ENCODE measurements at places on chromosomes 13 and 19.

DNA sequence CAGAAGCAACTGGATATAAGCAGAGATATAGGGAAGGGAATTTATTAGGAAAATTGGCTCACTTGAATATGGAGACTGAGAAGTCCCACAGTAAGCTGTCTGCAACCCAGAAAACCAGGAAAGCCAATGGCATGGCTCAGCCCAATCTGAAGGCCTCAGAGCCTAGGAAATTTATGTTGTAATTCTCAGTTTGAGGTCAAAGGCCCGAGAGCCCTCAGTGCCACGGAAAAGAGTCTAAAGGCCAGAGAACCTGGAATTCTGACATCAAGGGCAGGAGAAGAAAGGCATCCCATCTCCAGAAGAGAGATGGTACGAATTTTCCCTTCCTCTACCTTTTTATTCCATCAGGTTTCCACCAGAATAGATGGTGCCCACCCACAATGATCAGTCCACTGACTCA lies 20.1 kb upstream of the RXFP2 start:
- no peak for DNase-seq

- DNase-seq: no peak
Measured at GRCh38 chr19:54335979-54336892, 2.7 kb downstream of the LILRA4 start.

GRCh38 chr19:46622118-46622446 lies 2.8 kb downstream of the PTGIR start:
- DNase-seq: no peak

GRCh38 chr19:2782329-2782935 lies 641 bp downstream of the SGTA start:
- no peak for DNase-seq

DNA sequence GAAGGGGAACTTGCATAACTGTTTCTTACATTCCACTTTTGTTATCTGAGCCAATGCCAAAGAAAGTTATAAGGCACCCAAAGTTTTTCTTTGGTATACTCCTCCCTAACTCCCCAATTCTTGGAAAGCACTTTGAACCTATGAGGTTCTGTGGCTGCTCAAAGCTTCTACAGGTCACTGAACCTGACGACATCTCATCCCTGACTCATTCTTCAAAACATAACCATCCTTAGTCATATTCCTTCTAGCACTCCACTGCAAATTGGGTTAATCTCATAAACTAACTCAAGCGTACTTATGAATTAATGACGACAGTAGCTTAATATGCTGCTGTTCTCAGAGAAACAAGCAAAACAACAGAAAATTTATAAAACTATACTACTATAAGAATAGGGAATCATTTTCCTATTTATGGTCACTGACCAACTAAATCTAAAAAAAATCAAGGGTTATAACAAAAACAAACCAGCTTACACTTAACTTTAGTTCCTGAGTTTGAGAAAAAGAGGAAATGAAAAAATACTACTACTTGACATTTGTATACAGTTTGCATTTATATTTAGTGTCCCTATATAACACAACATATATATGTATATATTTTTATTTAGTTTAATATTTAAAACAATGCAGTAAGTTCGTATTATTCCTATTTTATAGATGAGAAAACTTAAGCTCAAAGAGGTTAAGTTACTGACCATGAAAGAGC lies 69.1 kb downstream of the CAB39L start:
- DNase-seq: peak; percentile 90

DNA sequence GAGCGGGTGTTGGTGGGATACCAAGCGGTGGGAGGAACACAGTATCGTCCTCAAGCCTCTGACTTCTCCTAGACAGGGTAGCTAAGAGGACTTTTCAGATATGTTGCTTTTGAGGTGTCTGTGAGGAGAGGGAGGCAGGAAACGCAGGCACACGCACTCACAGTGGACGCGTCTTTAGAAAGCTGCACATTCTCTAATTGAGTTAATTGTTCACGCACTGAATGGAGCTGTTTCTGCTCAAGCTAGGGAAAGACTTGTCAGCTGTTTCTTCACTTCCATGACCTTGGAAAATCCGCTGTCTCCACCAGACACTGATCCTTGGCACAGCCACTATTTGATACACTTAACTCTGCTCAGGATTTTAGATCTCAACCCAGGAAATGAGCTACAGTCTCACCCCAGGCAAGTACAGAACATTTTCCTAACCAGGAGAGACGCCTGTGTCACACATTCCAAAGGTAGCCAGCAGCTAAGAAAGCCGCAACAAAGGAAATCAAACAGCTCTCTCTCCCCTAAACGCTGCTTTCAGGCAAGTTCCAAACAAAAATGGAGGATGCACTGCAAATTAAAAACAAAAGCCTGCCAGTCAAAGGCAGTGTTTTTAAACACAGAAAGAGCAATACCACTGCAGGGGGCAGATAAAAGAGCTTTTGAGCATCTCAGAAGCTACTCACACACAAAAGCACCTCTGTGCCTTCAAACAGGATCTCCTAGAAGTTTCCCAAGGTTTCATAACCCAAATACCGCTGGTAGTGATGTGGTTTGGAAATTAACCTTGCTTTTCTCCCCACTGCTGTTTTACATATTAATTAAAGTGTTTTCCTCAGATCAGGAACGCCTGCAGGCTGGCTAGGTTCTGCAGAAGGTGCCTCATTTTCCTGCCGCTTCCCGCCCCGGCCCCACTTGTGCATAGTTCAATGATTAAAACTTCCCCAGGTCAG lies 57.3 kb downstream of the IRS2 start:
- DNase-seq: no peak

DNA sequence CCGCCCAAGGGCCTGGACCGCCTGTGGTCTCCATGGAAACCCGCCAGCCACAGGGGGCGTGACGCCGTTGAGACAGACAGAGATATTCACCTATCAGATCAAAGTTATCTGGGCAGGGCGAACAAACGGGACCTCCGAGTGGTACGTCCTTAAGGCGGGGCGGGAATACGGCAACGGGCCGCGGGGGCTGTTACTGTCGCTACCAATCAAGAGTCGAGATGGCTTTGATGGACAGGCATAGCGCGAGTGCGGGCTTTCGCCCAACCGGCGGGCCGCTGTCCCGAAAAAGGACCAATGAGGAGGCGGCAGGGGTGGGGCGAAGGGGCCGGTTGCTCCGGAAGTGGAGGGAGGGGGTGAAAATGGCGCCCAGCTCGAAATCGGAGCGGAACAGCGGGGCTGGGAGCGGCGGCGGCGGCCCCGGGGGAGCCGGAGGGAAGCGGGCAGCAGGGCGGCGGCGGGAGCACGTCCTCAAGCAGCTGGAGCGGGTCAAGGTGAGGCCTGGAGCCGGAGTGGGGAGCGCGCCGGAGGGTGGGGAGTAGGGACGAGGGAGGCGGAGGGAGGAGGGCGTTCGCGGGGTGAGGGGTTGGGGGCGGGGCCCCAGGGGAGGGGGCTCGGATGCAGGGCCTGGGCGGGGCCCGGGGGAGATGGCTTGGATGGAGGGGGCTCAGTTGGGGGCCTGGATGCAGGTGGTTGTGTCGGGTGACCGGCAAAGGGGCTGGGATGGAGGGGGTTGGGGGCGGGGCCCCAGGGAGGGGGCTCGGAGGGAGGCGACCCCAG lies at the start of gene DCAF15:
Gene DCAF15, plus strand, starts transcription at position 356 of the 777 bp plus-strand sequence. Its CDS starts 4 bp downstream, at position 360.
- DNase-seq: peak; percentile 99

- DNase-seq: no peak
Measured at GRCh38 chr19:7832009-7832408, 2.0 kb downstream of the EVI5L start.

DNA sequence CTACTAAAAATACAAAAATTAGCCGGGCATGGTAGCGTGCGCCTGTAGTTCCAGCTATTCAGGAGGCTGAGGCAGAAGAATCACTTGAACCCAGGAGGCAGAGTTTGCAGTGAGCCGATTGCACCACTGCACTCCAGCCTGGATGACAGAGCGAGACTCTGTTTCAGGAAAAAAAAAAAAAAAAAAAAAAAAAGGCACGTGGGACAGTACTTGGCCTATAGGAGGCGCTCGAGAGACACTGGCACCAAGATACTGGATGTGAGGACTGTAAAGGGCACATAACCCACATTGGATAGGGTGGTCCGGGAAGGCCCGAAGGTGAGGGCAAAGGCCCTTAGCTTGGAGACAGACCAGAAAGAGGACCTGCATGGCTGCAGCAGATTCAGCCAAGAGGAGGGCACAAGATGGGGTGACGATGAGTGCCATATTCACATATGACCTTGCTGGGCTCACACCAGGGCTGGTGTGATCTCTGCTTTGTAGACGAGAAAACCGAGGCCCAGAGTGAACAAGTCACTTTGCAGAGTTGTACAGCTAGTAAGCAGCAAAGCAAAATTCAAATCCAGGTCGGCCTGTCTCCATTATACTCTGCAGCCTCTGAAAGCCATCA lies 89.4 kb downstream of the DPF1 start:
- peak; percentile 14 for DNase-seq

DNA sequence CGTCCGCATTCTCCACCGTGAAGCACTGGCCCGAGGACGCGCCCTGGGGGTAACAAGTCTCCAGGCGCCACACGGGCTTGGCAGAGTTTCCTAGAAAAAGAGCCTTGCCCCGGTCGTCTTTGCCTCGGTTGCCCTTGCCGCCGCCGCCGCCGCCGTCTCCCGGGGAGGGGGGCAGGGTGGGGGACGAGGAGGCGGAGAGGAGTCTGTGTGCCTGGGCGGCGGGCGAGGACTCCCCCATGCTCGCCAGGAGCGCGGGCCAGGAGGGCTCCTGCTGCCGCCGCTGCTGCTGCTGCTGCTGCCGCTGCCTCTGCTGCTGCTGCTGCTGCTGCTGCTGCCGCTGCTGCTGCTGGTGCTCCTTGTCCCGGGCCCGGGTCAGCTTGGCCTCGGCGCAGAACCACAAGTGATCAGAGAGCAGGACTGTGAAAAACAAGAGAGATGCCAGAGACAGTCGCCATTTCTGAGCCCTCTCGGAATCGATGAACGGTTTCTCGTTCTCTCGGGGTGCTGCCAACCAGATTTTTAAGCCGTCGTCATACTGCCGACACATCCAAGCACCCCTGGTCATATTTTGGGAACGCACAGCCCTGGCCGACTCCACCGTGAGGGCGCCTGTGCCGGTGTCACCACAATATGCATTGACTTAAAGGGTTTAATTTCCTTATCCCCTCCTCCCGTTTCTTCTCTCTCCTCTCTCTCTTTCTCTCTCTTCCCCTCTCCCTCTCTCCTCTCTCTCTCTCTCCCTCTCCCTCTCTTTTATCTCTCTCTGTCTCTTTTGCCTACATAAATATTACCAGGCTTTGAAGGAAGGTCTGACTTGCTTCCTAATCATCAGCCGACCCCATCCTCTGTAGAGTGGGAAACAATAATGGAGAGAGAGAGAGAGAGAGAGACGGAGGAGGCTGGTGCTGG lies 349.1 kb downstream of the LIG4 start:
- DNase-seq: peak; percentile 26

GRCh38 chr19:46926170-46927071 lies 65.6 kb downstream of the ARHGAP35 start:
- DNase-seq: peak; percentile 38

DNA sequence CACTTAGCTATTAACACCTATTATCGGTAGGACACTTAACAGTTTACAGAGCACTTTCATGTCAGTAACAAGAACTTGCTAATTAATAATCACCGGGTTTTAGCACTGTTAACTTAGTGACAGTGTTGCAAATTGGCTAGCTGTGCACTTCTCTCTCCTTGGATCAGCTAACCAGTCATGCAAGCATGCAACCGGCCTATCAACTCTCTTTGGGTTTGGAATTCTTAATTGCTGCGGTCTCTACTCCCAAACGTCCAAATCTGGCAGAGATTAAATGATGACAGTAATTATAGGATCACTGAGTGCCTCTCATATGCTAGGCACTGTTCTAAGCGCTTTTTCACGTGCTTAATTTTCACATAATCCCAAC lies 1.2 kb downstream of the EPS15L1 start:
- DNase-seq: no peak

DNA sequence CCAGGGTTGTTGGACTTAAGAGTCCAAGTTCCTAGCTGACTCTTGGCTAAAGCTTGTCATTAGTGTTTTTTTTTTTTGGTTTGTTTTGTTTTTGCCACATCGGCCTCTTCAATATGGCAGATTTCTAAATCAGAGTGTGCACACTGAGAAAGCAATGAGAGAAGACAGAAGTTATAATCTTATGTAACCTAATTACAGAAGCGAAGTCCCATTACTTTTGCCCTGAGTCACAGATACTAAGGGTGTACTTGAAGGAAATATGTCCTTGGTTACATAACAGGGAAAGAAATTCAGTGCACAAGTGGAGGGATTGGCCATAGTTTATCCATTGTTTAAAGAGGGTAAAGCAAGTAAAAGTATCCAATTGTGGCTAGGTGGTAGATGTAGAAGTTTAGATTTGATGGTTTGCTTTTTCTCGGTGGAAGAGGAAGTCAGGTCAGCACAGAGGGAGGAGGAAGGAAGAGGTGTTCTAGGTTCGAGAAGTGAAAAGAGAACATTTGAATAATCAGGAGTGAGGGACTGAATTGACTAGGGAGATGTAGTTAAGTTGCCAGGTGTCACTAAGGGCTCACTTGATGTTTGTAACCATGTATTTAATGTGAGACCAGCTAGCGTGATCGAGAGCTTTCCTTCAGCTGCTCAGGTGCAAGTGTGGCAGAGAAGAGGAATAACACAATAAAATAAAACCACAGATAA lies 12.2 kb downstream of the GTF2F2 start:
- DNase-seq: no peak

DNA sequence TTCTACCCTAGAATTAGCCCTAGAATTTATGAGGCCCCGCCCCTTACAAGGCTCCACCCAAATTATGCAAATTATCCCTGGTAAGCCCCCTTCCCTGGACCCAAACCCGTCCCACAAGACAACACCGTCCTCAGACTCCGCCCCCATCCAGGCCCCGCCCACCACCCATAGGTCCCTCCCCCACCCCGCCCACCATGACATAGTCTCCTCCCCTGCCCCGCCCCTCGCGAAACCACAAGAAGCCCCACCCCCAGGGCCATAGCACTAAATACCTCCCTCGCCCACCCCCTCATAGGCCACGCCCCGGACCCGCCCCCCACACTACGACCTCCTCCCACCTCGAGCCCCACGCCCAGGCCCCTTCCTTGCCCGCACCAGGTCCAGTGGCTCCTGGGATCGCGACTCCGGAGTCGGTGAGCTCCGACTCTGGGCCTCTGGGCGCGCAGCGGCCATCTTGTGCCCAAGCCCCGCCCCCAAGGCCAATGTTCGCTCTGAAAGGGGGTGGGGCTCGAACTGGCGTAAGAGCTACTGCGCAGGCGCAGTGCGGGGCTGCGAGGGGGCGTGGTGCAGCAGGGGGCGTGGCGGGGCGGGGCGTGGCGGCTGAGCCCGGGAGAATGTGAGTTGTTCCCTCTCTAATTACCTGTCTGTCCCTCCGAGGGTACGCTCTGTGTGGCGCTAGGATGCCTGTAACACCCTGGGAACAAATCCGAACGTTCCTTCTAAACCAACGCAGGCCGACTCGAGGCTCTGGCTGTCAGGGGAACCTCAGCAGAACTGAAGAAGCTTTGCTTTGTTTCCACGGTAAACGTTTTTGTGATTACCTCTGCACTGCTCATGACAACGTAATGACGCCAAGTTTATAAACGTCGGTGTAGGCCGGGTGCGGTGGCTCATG lies at the start of gene ZNF784:
Gene ZNF784, minus strand, starts transcription at position 458 of the 895 bp plus-strand sequence. Its CDS starts 5 bp downstream, at position 453.
- peak; percentile 96 for DNase-seq

DNA sequence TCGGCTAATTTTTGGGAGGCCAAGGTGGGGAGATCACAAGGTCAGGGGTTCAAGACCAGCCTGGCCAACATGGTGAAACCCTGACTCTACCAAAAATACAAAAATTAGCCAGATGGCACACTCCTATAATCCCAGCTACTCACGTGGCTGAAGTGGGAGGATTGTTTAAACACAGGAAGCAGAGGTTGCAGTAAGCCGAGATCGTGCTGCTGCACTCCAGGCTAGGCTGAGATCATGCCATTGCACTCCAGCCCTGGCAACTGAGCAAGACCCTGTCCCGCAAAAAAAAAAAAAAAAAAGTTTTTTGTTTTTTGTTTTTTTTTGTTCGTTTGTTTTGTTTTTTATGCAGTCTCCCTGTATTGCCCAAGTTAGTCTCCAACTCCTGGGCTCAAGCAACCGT lies 21.2 kb downstream of the MAST1 start:
- peak; percentile 24 for DNase-seq

Data from foreskin fibroblast (primary cell).